ENCODE measurements at places on chromosomes 4 and X.

DNA sequence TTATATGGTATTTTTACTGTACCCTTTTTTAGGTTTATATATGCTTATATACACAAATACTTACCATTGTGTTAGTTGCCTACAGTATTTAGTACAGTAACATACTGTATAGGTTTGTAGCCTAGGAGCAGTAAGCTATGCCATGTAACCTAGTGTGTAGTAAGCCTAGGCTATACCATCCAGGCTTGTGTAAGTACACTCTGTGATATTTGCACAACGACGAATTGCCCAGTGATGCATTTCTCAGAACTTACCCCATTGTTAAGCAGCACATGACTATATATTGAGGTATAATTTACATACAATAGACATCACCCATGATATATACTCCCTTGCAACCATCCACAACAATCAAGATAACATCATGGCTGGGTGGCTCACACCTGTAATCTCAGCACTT lies 40.1 kb downstream of the STAG2 start:
- DNase-seq: no peak

GRCh38 chr4:113303315-113303714 lies 253.9 kb downstream of the ANK2 start:
- no peak for DNase-seq

DNA sequence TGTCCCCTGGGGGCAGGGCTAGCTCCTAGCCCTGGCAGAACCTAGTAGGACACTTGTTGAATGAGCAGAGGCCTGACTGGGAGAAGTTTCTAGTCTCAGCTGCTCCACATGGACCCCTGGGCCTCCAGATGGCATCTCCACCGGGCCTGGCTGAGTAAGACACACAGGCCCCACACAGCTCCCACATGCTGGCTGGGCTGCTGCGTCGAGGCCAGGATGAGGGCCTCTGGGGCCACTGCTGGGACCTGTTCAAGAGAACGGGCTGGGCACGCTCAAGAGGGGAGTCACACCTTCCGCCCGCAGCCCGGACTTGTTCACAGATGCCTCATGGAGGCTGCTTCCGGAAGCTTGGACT lies 4.2 kb upstream of the HGFAC start:
- no peak for DNase-seq

GRCh38 chr4:504076-504475 lies 5.1 kb downstream of the PIGG start:
- no peak for DNase-seq

DNA sequence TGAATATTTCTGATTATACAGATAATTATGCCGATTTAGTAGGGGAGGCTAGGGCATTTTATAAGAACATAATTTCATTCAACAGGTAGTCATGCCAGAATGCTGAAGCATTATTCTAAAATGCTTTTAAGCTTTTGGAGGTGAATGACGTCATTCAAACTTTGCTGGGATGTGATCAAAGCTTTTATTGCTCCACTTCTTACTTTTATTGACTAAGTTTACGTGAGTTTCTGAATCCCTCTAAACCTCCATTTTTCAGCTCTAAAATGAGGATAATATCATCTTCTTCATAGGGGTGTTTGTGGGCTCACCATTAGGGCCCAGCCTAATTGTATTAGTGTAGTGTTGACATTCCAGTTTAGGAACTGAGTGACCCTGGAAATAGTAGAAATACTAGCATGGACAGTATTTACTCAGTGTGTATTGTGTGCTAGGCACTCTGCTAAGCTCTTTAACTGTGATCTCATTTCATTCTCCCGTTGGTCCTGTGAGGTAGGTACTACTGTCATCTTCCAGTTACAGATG lies 3.0 kb downstream of the WWC2 start:
- DNase-seq: no peak
